ENCODE measurements at places on chromosomes 2 and 18. TPM values are rescaled to one million over a fixed set of nuclear protein-coding genes. Genes with fewer than 3 reads are reported as not detected.
A peak's percentile ranks its signal among the peaks of the same experiment; 100 is the strongest.

- H3K36me3 ChIP-seq, result no peaks in the 10 kb centered on the region
- peaks cover 34% of the 10 kb centered on the region for H3K4me1 ChIP-seq
- DNase-seq, result no peak
- no peak overlapping the region for H3K27ac ChIP-seq
- no peaks in the 10 kb centered on the region for H3K27me3 ChIP-seq
Observed at GRCh38 chr2:47029737-47030524, 114.3 kb upstream of the MCFD2 start.

The C1QL2 gene
- total RNA-seq, result not detected

GRCh38 chr2:158498043-158498748 lies 41.4 kb downstream of the PKP4 start:
- H3K27me3 ChIP-seq, result no peaks in the 10 kb centered on the region
- no peak overlapping the region for H3K27ac ChIP-seq
- H3K36me3 ChIP-seq, result no peaks in the 10 kb centered on the region

- DNase-seq, result no peak
Observed at GRCh38 chr18:31512203-31512764, 14.3 kb downstream of the DSG2 start.

The DOK1 gene
- 14.3 TPM for total RNA-seq

The PARD6G gene
- 1.8 TPM for total RNA-seq

The DAW1 gene
- 2.0 TPM for total RNA-seq

GRCh38 chr18:56919190-56919589 lies 227.7 kb upstream of the BOD1L2 start:
- no peaks in the 10 kb centered on the region for H3K27me3 ChIP-seq
- peak; percentile 2 for DNase-seq
- no peaks in the 10 kb centered on the region for H3K36me3 ChIP-seq
- peaks cover 6% of the 10 kb centered on the region for H3K4me1 ChIP-seq

- H3K36me3 ChIP-seq, result no peaks in the 10 kb centered on the region
- H3K4me3 ChIP-seq, result no peak overlapping the region
- no peak for DNase-seq
Observed at GRCh38 chr2:66134138-66134701, 300.7 kb upstream of the MEIS1 start.

The HNMT gene
- 13.4 TPM for total RNA-seq

DNA sequence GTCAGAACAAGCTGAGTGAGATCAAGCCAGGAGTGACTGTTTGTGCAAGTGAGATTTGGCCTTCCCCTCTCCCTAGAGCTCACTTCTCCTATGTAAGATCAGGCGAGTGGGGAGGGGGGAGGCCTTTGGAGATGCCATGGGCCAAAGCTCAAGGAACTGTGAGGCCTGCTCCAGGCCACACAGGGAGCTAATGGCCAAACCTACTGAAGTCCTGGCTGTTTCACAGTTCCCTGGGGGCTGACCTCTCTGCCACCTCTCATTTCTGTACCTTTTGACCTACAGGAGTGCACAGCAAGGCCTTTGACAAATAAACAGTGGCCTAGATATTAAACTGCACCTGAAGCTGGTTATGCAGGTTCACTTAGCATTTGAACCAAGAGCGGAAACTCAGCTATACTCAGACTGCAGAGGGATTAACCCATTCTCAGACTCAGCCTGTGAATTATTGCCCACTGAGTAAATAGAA lies 235.0 kb upstream of the NT5C1B start:
- no peaks in the 10 kb centered on the region for H3K4me1 ChIP-seq
- H3K27ac ChIP-seq, result no peak overlapping the region
- no peak overlapping the region for H3K4me3 ChIP-seq
- no peak for DNase-seq

The SPATA3 gene
- not detected for total RNA-seq

- H3K4me1 ChIP-seq, result no peaks in the 10 kb centered on the region
- no peaks in the 10 kb centered on the region for H3K36me3 ChIP-seq
- H3K4me3 ChIP-seq, result no peak overlapping the region
- no peak for DNase-seq
- H3K27me3 ChIP-seq, result no peaks in the 10 kb centered on the region
Observed at GRCh38 chr2:150045601-150046000, 441.9 kb downstream of the RND3 start.

DNA sequence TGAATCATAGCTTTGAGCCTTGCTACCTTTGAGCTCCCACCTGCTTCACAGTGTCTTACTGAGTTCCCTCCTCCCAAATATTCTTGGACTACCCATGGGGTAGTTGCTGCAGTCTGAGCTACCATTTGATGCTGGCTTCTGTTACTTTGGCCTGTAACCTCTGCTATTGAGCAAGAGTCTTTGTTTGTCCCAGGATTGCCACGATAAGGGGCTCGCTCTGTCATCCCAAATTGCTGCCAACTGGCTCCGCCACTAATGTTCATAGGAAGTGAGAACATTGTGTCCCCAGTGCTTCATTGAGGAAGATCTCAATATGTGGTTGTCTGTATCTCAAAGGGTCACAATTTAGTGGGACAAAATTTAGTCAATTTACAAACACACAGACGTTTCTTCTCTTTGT lies 103.8 kb downstream of the TRIM43 start:
- DNase-seq, result no peak
- H3K4me1 ChIP-seq, result no peaks in the 10 kb centered on the region
- H3K27me3 ChIP-seq, result no peaks in the 10 kb centered on the region
- H3K4me3 ChIP-seq, result no peak overlapping the region
- no peak overlapping the region for H3K27ac ChIP-seq

DNA sequence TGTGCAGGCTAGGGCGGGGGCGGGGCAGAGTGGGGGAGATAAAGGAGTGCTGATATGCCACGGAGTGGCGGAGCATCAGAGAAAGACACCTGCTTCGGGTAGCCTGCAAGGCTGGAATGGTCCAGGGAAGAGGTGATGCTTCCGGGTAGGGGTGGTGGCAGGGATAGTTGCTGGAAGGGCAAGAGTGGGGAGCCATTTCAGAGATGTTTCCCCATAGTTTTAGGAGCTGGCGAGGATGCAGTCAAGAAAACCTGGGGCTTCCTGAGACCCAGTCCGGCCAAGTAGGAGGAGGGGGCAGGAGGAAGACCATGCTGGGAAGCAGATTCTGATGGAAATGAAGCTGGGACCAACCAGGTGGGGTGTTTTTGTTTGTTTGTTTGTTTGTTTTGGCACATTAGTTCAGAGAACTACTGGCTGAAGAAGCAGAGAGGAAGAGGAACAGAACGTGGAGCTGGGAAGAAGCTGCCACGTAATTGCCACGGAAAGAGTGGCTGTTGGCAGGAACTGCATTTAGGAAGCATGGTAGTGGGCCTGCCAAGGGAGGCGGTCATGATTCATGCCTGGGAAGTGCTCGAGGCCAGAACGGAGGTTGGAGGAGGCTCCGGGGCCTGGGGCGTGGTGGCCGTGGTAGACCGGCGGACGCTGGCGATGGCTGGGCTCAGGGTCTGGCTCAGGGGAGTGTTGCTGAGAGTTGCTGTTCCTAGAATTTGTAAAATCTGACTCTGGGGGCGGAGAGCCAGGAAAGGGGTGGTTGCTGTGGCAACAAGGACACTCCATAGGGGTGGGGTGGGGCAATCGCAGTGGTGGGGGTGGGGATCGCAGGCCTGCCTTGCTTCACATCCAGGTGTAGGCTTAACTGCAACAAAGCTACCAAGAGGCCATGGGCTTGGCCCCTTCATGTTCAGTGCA lies 8.6 kb upstream of the INPP5D start:
- no peaks in the 10 kb centered on the region for H3K36me3 ChIP-seq
- no peak overlapping the region for H3K27ac ChIP-seq
- peaks cover 4% of the 10 kb centered on the region for H3K4me1 ChIP-seq
- no peaks in the 10 kb centered on the region for H3K27me3 ChIP-seq

The PLB1 gene
- 0.80 TPM for total RNA-seq

DNA sequence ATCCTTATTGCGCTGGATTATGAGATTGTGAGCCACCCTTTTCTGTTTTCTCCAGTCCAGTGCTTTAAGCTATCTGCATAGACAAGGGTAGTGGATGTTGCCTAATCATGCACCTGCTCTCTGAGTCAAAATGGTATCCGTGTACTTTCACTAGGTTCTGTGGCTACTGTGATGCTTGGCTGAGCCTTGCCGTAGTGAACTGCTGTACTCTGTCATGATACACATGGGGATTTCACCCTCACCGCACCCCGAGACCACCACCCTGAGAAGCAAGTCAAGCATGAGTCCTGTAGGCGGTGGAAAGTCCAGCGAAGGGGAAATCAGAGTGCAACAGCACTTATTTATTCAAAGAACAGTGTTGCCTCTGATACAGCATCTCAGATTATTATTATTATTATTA lies 55.0 kb downstream of the ARHGAP25 start:
- no peaks in the 10 kb centered on the region for H3K36me3 ChIP-seq
- no peaks in the 10 kb centered on the region for H3K4me1 ChIP-seq
- H3K27me3 ChIP-seq, result peaks cover 3% of the 10 kb centered on the region
- no peak overlapping the region for H3K27ac ChIP-seq
- no peak overlapping the region for H3K4me3 ChIP-seq

DNA sequence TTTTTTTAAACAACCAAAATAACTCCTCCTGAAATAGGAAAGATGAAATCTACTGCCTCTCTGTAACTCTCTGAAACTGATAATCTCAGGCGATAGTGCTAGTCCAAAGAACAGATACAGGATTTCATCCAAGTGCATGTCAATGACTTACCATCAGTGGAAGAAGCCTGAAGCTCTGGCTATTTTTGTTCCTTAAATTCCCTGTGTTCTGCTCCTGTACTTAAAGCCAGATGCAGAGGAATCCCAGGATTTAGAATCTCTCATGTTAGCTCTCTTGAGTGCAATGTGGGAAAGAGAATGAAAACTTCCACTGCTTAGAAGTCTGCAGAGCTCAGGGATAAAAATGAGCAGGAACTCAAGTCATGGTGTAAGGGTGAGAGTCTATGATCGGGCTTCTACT lies 291.9 kb downstream of the TCF4 start:
- no peaks in the 10 kb centered on the region for H3K36me3 ChIP-seq
- no peak for DNase-seq
- H3K27ac ChIP-seq, result no peak overlapping the region

DNA sequence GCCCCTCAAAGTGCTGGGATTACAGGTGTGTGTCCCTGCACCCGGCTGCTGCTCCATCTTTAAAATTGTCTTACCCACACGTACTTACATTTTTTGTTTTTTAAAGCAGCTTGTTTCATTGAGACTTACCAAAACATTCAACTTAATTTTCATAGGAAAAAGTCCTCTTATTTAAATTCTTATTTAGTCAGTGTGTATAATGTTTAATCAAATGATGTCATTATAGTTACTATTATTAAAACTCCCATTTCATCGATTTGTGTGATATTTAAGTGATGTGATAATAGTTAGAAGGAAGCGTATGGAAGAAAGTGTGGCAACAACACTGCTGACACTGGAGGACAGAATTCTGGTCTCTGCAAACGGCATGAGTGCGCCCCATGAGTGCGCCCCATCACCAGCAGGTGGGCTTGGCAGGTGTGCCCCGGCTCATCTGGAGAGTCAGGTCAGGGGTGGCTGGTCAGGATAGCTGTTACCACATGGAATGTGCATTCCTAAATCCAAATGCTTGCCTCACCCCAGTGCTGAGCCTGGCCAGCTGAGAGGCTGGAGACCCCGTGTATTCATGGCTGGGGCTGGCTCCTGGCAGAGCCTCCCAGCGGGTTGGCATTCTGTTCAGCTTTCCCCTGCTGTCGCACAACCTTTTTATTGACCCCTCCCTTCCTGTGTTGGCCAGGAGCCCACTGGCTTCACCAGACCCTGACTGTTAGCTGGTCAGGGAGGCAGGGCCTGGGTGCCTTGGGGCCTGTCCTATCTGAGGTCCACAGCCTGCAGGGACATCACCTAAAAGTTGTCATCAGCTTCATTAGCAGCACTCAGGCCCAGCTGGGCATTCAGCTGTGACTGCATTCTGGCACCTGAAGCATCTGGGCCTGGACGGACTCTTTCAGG lies 79.7 kb downstream of the AGAP1 start:
- DNase-seq, result peak; percentile 19
- H3K36me3 ChIP-seq, result no peaks in the 10 kb centered on the region
- H3K4me1 ChIP-seq, result no peaks in the 10 kb centered on the region

The CD8B2 gene
- total RNA-seq, result not detected

DNA sequence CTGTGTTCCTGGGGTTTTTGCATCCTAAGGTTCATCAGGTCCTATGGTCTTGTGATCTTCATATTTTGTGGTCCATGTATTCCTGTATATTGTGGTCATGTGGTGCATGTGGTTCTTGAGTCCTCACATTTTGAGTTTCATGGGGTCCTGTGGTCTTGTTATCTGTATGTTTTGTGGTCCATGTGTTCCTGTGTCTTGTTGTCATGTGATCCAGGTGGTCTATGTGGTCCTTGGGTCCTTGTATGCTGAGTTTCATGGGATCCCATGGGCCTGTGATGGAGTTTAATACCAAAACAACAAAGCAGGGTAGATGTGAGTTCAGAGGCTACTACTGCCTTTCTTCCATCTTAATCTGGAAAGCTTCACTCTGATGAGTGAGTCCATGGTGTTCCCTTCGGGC lies 166.4 kb downstream of the TMEM18 start:
- no peak overlapping the region for H3K27ac ChIP-seq
- H3K36me3 ChIP-seq, result no peaks in the 10 kb centered on the region
- no peak for DNase-seq
- no peak overlapping the region for H3K4me3 ChIP-seq

DNA sequence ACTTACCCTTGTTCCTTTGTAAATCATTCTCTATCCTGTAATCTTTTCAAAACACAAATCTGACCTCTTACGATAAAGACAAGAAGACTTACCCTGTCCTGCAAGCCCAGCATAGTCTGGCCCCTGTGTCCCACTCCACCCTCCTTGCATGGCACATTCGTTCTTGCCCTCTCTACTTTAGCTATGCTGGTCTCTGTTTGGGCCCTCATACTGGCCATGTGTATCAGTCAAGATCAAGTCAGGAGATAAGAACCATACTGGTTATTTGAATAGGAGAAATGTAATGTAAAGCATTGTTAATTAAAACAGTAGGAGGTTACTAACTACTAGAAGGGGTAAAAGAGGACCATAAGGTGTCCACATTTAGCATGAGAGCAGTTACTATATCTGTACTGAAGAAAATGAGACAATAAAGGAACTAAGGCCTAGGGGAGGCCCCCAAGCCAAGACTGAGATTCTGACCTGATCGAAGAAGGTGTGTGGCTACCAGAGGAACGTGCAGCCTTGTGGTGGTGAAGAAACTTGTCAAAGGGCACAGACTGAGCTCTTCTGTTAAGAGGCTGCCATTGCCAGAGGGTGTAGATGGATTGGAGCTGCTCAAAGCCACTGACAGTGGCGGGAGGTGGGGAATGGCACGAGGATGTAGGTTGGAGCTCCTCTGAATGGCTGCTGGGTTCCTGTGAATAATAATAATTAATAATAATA lies 80.8 kb downstream of the KCTD18 start:
- H3K27ac ChIP-seq, result no peak overlapping the region
- DNase-seq, result no peak
- H3K4me3 ChIP-seq, result no peak overlapping the region

The G6PC2 gene
- total RNA-seq, result not detected

DNA sequence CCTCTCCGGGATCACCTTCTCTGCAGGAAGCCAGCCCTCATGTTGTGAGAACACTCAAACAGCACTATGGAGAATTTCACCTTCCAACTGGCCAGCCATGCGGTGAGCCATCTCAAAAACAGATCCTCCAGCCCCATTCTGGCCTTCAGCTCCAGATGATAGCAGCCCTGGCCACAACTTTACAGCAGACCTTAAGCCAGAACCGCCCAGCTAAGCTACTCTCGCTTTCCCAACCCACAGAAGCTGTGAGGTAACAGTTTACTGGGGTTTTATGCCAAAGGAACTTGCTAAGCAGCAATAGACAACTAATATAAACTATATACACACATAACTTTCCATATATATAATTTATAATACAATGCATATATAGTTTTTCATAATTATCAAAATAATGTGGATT lies 11.6 kb upstream of the PTPN4 start:
- H3K27ac ChIP-seq, result no peak overlapping the region
- no peaks in the 10 kb centered on the region for H3K27me3 ChIP-seq
- H3K4me3 ChIP-seq, result no peak overlapping the region

The SFTPB gene
- not detected for total RNA-seq
